ENCODE measurements at places on chromosomes 1 and 21.

- DNase-seq: no peak
These were observed 13.9 kb downstream of the PHTF1 start for GRCh38 chr1:113745425-113745824.

GRCh38 chr1:58573705-58574591 lies 3.1 kb downstream of the TACSTD2 start:
- no peak for DNase-seq

DNA sequence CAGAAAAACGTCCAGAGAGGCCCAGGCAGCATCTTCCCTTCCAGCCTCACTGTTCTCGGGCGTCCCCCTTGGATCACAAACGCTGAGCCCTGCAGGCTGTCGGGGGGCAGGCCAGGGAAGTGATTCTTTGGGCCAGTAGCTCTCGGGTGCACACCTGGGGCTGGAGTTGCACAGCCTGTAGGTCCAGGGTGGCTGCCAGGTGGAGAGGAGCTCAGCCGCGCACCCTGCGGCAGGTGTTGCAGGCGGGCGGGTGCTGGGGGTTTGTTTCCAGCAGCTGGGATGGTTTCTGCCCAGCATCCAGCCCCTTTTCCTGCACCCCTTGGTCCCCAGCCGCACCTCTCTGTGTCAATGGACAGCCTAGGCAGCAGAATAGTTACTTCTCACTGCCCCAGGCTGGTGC lies 15.7 kb downstream of the PRDM16 start:
- DNase-seq: no peak

DNA sequence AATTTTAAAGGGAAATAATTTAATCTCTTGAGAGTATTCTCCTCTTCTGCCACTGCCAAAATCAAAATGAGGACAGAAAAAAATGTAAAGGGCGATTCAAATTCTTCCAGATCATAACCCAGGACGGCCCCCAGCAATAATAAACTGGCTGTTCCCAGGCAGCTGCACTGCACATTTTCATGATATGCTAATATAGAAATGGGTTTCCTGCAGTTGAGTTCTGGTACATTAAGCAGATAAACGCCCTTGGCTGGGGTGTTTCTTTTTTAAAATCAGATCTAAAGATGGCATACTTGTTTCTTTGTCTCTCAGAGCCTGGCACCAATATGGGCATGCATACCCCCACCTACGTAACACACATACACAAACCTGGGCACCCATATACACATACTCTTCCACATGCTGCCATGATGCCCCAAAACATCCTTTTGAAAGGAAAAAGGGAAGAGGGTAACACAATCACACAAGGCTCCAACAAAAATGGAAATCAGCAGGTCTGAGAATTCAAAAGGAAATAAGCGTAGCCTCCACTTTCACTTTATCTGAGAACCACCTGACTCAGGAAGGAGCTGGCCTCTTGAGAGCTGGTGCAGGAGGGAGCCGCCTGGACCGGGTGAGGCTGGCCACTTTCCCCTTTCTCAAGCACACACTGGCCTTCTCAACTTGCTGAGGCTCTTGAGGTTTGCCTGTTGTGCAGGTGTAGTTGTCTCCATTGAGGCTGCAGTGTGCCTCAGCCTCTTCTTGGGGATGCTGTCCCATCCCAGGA lies 653.4 kb downstream of the KIF26B start:
- DNase-seq: no peak

DNA sequence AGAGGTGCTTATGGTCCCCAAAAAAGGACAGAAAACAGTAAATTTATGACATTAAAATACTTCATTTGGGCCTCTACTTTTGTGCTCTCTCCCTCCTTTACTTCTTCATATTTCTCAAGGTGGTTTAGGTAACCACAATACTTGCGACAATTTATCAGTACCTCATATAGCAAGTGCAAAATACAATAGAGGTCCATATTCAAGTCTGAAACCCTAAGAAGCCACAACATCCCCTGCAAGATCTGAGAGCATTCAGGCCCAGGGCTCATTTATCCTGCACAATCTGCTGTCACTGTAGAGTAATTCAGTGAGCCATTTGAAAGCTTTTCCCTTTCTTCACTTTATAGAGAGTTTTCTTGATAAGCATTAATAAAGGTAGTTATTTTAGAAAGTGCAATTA lies 24.2 kb upstream of the ATP6V1G3 start:
- DNase-seq: no peak

- peak; percentile 33 for DNase-seq
These were observed 9.8 kb upstream of the HPCAL4 start for GRCh38 chr1:39701049-39701439.

- no peak for DNase-seq
These were observed 101.1 kb downstream of the TMEM200B start for GRCh38 chr1:29022620-29023019.

DNA sequence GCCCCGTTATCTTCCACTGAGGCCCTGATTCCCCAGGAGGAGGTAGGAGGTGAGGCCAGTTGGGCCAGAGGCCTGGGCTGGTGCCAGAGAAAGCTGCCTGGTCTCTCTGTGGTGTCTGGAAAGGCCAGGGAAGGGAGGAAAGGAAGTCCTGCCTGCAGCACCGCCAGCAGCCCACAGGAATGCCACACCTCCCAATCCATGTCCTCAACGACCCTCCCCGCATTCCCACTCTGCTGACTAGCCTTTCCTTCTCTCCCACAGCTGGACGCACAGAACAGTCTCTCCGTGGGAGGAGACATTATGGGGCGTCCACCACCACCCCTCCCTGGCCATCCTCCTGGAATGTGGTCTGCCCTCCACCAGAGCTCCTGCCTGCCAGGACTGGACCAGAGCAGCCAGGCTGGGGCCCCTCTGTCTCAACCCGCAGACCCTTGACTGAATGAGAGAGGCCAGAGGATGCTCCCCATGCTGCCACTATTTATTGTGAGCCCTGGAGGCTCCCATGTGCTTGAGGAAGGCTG lies 18.0 kb downstream of the CSF1 start:
- peak; percentile 53 for DNase-seq

DNA sequence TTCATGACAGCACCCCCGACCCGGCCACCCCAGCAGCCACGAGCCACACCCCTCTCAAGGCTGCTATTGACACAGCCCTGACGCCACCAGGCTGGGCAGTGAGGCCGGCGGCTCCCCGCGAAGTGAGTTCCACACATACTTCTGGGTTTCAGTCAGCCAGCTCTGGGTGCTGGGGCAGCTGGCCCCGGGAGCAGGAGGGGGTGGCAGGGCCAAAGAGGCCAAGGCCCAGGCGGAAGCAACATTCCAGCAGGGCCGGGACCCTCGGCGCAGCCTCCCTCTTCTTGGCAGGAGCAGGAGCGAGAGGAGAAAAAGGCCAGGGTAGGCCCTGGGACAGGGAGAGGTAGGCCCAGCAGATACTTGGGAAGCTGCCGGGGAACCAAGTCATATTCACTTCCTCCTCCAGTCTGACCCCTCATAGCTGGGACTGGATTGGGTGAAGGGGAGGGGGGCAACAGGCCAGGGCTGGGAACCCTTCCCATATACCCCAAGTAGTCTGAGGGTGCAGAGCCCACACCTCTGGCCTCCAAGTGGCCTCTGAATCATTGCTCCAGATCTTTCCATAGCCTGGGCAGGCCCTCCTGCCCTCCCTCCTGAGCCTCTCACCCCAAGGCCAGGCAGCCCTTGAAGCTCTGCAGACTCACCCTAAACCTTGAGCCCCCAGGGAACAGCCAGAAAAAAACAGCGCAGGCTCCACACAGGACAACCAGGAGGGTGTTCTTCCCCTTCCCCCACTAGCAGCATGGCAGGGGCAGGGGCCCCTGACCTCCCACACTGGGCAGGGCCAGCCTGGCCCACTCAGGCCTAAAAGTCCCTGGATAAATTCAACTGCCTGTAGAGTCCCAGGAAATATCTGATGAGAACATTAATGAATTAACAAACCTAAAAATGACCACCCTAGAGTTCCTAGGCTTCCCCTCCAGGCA lies 5.7 kb downstream of the HSPG2 start:
- DNase-seq: peak; percentile 96

DNA sequence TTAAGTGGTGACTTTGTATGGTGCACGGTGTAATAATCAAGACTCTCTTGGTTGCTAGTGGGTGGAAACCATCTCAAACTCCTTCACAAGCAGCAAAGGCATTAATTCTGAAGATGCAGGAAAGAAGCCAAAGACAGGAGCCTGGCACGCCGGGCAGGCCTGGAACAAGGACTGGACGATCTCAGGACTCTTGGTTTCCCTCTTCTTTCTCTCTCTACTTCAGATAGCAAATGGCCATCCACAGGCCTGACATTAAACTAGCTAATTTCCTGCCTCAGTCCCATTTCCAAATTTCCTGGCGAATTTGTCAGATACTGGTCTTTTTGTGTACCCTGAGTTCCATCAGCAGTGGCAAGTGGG lies 28.2 kb downstream of the STYXL2 start:
- DNase-seq: no peak

DNA sequence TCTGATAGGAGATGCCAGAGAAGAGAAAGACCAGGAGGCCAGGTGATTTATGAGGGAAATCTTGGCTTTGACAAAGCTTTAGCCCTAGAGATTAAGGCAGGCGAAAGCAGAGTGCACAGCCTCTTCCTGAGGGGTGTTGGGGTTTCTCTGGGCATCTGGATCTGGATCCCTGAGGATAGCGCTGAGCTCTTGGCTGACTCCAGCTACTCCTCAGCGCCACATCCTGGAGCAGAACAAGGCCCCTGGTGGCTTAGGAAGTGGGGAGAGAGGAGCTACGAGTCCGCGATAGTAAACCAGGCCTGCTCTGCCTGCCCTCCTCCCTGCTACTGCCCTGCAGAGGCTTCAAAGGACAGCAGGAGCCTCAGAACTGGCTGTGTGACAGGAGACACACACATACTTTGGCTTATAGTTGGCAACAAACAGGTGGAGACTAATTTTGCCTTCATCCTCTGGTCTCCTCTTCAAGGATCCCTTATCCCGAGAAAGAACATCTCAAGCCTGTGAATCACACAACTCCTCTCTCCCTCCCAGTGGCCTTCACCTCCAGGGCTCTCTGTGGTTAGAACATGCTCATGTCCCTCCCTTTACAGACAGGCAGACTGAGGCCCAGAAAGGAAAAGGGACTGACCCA lies 66.9 kb downstream of the TRABD2B start:
- no peak for DNase-seq

DNA sequence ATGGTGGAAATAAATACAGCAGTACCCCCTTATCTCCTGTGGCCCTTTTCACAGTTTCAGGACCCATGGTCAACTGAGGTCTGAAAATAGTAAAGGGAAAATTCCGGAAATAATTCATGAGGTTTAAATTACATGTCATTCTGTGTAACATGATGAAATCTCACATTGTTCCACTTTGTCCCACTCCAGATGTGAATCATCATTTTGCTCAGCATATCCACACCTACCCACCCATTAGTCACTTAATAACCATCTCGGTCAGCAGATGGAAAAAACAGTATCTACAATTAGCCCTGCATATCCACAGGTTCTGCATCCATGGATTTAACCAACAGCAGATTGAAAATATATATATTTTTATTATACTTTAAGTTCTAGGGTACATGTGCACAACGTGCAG lies 86.9 kb upstream of the GORAB start:
- peak; percentile 94 for DNase-seq

DNA sequence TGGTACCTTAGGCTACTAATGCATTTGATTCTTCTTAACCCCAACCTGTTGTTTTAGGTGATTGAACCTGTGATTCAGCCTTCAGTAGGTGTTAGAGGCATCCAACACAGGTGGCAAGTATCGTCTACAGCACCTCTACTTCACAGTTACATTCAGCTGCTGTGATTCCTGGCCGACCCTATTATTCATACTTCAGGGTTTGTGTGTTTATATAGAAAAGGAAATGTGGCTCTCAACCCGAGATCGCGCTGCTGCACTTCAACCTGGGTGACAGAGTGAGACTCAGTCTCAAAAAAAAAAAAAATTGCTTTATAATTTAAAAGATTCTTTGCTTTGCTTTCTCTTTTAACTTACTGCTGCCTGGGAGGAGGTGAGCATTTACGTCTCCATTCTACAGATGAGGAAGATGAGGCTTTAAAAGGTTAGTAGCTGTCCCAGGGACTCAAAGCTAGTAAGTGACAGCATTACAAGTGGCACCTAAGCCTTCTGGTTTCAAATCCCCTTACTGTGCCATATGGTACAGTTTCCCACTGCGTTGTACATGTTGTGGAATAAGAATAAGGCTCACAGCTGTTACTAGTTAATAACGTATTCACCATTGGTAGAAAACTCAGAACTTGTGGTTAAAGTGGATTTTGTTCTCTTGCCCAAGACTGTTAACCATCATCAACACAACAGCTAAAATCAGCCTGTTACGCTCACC lies 9.9 kb upstream of the GPR25 start:
- DNase-seq: no peak

GRCh38 chr1:211305044-211305443 lies 21.6 kb upstream of the TRAF5 start:
- peak; percentile 84 for DNase-seq

DNA sequence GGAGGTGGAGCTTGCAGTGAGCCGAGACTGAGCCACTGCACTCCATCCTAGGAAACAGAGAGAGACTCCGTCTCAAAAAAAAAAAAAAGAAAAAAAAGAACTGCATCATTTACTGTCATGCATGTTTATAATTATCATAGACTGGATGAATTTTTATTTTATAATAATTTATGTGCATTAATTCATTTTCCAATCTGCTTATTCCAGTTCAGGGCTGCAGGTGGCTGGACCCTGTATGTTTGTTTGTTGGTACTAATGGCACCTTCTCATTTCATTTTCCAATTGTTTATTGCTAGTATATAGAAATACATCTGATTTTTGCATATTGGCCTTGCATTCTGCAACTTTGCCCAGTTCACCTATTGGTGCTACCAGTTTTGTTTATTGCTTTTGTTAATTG lies 19.0 kb upstream of the SOX13 start:
- no peak for DNase-seq

DNA sequence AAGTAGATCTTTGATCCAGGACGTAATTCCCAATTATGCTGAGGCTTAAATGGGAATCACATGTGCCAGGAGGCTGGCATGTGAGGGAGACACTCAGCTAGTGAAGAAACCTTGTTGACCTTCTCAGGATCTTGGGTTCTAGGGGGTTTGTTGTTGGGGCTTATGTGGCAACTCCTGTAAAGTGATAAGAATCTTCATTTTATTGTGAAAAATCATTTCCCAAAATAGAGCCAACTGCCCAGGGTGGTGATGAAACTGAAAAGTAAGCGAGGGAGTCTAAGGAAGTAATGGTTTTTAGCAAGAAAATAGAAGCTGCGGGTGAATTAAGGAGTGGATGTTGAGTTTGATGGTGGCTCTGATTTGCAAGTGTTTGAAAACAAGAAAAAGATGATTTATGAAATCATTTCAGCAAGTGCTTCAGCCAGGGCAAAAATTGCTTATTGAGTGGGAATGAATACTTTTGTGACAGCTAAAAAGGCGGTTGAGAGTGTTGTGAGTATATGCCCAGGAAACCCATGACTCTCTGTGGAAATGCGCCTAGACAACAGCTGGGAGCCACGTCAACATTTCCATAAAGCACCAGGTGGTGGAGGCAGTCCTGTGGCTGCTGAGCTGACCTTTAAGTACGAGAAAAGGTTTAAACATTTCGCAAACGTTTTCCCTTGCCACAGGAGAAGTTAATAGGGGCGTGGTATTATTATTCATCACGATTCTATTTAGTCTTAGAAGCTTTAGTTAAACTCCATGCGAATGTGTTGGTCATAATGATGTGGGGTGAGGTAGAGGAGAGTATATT lies 102.7 kb downstream of the HMGB4 start:
- peak; percentile 95 for DNase-seq

- no peak for DNase-seq
These were observed 46.3 kb downstream of the EDARADD start for GRCh38 chr1:236440373-236440772.

GRCh38 chr21:32163386-32163785 lies 115.5 kb downstream of the MIS18A start:
- DNase-seq: no peak
